Psoas muscle (tissue), 8 donors: ENCODE measurements at places on chromosomes 11 and 22. TPM values are rescaled to one million over a fixed set of nuclear protein-coding genes. Genes with fewer than 3 reads are reported as not detected.

Gene H19
- 4,559 TPM for total RNA-seq

Gene PRODH
- 4.5 TPM for total RNA-seq

Gene NOX4
- 2.5 TPM for total RNA-seq

Gene OR51E2
- not detected for total RNA-seq

Gene MS4A3
- total RNA-seq: not detected
